ENCODE measurements at places on chromosomes 6 and 20.
A peak's percentile ranks its signal among the peaks of the same experiment; 100 is the strongest.

DNA sequence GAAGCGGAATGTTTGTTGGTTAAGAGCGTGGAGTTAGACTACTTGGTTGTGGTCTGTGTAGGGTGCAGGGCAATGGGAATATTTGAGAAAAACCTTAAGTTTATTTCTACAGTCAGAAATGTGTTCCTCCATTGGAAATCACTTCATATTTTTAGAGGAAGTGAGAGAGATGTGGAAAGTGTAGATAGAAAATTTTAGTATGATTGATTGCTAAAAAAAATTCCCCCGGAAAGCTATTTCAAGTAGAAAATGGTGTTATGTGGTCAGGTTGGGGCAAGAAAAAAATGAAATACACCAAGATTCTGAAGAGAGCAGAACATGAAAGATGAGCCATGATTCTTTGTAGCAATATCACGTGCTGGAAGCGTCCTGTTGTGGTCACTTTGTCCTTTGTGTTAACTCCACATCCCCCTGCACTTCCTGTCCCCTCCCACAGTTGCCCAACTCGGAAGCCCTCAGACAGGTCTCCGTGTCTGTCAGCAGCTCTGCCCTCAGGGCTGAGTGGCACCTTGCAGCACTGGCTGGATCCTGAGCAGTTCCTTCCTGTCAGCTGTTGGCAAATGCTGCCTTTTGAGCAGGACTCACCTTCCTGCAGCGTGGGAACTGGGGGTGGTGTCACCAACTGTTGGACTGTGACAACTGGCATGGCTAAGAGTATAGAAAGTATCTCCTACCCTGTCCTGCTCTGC, 137.5 kb upstream of the SLC24A3 start:
- DNase-seq: no peak

- DNase-seq: no peak
Observed at GRCh38 chr6:102215425-102215824, 821.9 kb downstream of the GRIK2 start.

- peak; percentile 86 for DNase-seq
Observed at GRCh38 chr6:22145823-22146677, 150.8 kb downstream of the PRL start.

DNA sequence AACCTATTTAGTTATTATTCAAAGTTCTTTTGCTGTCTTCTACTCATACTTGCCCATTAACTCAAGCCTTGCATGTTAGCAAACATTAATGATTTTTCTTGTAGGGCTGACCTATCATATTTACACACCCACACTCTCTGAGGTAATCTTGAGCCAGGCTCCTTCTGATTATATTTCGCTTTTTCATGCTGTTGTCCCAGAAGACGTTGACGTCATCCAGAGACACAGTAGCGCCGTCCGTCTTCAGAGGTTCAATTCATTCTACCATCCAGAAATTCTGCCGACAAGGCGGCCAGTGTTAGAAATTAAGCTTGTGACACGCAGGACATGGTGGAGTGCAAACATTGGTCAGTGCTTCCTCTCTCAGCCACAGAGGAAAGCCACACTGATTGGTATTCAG, 584.7 kb downstream of the BMP2 start:
- DNase-seq: no peak

DNA sequence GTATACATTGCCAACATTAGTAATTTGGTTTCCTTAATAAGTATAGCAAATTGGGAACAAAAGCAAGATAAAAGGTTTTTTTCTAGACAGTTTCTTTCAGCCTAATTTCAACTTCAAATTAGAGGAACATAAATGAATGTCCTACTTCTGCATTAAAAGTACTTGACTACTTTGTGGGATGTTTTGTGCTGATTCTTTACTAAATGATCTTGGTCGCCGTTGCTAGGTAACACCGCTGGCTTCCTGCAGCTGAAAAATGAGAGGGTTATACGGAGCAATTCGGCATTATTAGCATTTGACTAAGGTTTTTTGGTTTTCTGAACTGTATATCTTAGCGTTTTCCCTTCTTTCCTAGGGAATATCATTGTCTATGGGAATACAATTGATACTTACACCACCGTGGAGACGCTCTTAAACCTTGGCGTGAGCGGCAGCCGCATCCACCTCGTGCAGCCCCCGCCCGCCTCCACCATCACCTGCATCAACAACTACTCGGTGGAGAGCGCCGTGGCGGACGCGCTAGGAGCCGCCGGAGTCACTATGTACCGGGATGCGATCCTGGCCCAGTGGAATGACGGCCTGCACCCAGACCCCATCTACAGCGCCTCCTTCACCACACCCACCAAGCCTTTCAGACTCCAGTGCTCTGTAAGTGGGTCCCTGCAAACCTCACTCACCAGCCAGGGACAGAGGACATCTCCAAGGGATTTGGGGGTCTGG, 90.9 kb upstream of the INSM1 start:
- DNase-seq: no peak

GRCh38 chr6:3630258-3630835, 121.2 kb downstream of the PXDC1 start:
- DNase-seq: no peak

GRCh38 chr6:3213334-3213695, 14.1 kb downstream of the TUBB2B start:
- DNase-seq: no peak

DNA sequence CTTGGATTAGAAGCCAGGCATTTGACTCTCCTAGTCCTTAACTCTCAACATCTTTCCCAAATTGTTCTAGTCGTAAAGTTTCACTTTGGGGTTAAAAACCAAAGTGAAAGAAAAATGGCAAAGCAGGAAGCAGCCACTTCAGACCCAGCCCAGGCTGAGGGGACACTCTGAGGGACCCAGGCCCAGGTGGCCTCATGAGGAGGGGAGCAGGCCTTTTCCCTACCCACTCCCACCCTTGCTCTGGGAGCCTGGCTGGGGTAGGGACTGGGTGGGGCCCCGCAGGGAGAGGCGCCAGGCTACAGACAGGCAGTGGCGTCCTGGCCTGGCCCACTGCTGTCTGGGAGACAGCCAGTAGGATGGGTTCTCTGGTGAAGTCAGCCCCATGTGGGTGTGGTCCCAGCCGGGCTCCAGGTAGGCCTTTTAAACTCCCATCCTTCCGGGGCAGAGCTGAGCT, 68.7 kb upstream of the MYL9 start:
- no peak for DNase-seq

GRCh38 chr6:114595591-114595990, 252.8 kb upstream of the HS3ST5 start:
- no peak for DNase-seq

- no peak for DNase-seq
Observed at GRCh38 chr20:45836841-45837240, 3.2 kb downstream of the SNX21 start.

DNA sequence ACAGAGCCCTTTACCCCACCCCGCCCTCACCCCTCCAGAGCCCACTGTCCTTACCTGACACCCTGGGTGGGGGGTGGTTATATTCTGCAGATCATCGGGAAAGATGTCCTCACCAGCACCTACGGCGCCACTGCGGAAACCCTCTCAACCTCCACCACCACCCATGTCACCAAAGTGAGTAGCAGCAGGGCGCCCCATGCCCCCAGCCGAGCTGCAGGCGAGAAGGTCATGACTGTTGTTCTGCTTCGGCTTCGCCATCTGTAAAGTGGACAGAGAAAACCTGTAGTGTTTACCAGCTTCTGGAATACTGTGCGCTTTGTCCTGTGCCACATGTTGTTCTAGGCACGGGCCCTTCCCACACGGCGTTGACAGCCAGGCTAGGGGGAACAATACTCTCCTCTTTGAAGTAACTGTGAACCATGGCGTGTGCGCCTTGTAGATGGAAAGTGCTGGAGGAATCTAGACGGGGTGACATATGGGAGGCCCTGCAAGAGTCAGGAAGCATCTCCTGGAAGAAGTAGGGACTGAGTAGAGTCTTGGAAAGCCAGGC, 16.5 kb upstream of the AAR2 start:
- DNase-seq: peak; percentile 66

DNA sequence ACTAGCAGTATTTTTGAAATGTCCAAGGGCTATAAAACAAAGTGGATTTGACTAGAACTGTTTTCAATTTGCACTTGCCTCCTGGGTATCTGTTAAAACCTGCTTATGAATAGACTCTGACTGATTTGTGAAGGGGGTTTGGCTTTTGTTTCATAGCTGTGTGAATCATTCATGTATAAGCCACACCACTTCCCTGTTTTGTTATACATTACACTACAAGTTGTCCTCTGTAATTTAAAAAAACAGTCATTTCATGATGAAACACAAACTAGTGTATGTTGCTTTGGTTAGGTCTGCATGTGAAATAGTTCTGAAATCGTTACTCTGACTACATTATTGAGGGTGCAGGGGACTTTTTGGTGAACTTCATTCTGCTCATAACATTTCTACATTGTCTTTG, 121.7 kb downstream of the NKAIN2 start:
- no peak for DNase-seq

GRCh38 chr20:58590679-58591473, 60.2 kb upstream of the STX16 start:
- no peak for DNase-seq
